ENCODE measurements at places on chromosomes 4 and X. TPM values are rescaled to one million over a fixed set of nuclear protein-coding genes. Genes with fewer than 3 reads are reported as not detected.

NPY2R gene
- not detected for total RNA-seq

UGT2B11 gene
- total RNA-seq: not detected

KLHL4 gene
- 0.58 TPM for total RNA-seq

SHROOM2 gene
- total RNA-seq: under 0.01 TPM

FAM47E gene
- total RNA-seq: 1.3 TPM

ENPP6 gene
- total RNA-seq: 0.33 TPM

PIM2 gene
- 4.0 TPM for total RNA-seq

ADH7 gene
- total RNA-seq: 2.0 TPM

ADGRL3 gene
- total RNA-seq: not detected

ADH1B gene
- 281 TPM for total RNA-seq

NUP62CL gene
- 0.29 TPM for total RNA-seq

NOX1 gene
- total RNA-seq: not detected

CENPVL1 gene
- not detected for total RNA-seq

PAGE5 gene
- total RNA-seq: not detected

STOX2 gene
- total RNA-seq: 0.73 TPM

MAGEA11 gene
- total RNA-seq: under 0.01 TPM

CABS1 gene
- total RNA-seq: not detected

STAP1 gene
- total RNA-seq: not detected

EDA gene
- 0.73 TPM for total RNA-seq

ART3 gene
- not detected for total RNA-seq

PF4V1 gene
- total RNA-seq: 0.58 TPM

ASMT gene
- total RNA-seq: not detected

TCEAL8 gene
- 155 TPM for total RNA-seq

GUCY1B1 gene
- total RNA-seq: 54.5 TPM

RHOXF1 gene
- total RNA-seq: not detected

XKRX gene
- 0.15 TPM for total RNA-seq

TCEAL4 gene
- 32.6 TPM for total RNA-seq

CHRDL1 gene
- total RNA-seq: 0.99 TPM

NXF2 gene
- total RNA-seq: not detected

CFAP99 gene
- total RNA-seq: not detected
